ENCODE measurements at places on chromosomes 5 and 9. TPM values are rescaled to one million over a fixed set of nuclear protein-coding genes. Genes with fewer than 3 reads are reported as not detected.

DNA sequence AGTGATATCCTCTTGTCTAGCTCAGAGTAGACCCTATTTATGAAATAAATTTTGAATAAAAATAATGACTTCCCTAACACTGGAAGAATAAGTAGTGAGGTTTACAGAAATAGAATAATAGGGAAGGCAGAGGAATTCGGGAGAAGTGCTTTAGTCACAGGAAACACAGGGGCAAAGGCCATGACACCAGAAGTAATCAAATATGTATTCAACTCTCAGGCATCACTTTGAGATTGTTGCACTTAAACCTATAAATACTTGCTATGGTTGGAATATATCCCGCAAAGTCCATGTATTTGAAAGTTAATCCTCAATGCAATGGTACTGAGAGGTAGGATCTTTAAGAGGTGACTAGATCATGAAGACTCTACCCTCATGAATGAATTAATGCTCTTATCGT lies 166.8 kb downstream of the YIPF5 start:
- no peak for DNase-seq

GRCh38 chr5:16933337-16933736 lies 2.8 kb downstream of the MYO10 start:
- DNase-seq: no peak

GRCh38 chr5:134590992-134591659 lies 41.5 kb downstream of the SAR1B start:
- DNase-seq: peak; percentile 70

Gene GFPT2
- 6.1 TPM for total RNA-seq

Gene CCDC171
- 1.6 TPM for total RNA-seq

Gene F2RL2
- total RNA-seq: not detected

DNA sequence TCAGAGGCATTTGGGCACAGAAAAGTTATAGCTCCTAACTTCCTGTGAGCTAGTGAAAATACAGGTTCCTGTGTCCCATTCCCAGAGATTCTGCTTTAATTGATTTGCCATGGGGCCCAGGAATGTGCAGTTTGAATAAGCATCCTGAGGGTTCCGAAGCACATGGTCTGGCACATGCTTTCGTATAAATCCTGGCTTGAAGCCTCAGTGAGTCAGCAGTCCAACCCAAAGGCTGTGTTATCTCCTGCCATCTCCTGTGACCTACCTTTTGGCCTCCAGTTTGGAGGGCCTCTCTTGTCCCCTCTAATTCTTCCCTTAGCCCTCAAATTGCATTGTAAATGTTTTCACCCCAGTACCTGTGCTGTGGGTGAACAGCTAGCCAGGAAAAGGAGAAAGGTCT lies 183.8 kb downstream of the NR3C1 start:
- no peak for DNase-seq

- no peak for DNase-seq
Observed at GRCh38 chr9:129946246-129946995, 96.6 kb downstream of the FNBP1 start.

DNA sequence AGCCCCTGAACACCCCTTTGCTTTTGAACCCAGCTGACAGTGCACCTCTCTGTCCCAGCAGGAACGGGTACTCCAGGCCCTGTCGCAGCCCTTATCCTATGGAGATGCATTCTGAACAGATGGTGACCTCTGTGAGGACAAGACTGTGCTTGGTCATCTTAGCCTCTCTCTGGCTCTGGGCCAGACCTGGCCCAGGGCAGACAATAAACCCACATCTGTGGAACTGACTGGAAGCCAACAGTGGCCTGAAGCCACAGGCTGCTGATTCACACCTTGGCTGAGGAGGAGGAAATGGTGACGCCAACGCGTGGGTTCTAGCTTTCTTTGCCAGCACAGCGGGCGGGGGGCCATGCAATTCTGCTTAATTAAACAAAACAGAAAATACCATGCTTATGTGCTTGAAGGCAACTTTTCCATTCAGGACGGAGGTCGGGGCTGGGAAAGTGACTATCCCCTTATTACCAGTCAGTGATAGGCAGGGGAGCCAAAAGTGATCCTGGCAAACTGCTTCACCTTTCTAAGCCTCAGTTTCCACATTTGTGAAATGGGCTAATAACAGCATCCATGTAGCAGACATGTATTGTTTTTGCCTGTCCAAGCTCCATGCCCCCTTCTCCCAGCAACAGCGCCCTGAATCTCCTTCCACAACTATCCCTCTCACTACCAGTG lies 10.8 kb downstream of the SH3PXD2B start:
- peak; percentile 90 for DNase-seq

GRCh38 chr9:109122726-109123621 lies 3.2 kb upstream of the TMEM245 start:
- DNase-seq: no peak

DNA sequence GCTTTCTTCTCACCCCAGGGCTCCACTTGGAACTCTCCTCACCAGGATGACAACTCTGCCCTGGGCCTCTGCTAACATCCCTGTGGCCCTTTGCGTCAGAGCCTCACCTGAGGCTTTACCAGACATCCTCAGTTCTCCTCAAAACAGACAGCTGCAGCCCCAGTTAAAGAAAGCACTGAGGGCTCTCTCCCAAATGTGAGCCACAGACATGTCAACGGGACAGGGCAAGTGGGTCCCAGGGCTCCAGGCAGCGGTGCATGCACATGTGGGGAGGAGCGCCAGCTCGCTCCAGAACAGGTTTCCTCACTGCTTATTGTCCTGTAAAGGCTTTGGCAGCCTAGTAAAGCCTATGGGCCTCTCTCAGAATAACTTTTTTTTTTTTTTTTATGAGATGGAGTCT lies 37.3 kb downstream of the IPPK start:
- no peak for DNase-seq

- DNase-seq: no peak
Observed at GRCh38 chr5:173712609-173713175, 96.2 kb upstream of the BOD1 start.

GRCh38 chr5:51388488-51389287 lies 5.4 kb downstream of the ISL1 start:
- DNase-seq: no peak

Gene IFNA13
- total RNA-seq: not detected

Gene PTGR1
- 18.8 TPM for total RNA-seq

Gene NEURL1B
- total RNA-seq: 20.4 TPM

DNA sequence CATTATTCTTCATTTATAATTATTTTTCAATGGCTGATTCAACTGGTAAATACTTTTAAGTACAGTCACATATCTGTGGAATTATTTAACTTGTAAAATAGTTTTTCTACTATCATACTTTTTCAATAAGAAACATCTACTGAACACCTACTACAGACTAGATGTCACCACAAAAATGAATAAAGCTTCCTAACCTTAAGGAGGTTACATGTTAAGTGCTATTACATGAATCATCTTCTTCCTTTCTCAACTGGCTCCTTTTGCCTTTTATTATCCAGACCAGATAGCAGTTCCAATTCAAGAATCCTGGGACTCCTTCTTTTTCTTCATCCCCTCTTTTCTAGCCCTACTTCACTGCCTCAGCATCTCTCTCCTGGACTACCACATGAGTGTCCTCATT lies 4.7 kb downstream of the PGGT1B start:
- no peak for DNase-seq

DNA sequence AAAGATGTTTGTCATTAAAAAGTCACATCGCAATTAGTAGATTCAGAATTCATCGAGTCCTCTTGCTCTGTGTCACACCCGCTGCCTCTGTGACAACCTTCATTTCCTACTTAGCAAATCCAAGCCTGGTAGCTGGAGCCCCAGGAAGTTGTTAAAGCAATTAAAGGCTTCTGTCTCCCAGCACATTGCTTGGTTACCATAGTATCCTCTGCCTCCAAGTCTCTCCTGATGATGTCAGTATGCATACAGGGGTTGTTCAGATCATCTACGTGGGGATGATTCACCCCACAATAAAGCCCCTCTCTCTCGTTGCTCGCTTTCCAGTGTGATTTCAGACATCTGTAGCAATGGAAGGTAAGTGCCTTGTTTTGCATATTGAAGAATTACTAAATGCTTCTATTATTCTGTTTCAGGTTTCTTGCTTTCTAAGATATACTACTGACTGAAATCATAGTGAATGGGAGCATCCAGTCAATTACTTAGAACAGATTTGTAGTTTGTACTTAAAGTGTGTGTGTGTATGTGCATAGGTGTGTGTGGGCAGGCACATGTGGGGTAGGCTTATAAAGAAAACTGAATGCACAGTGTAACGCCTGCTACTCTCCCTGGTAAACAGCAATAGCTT lies 52.9 kb downstream of the PAM start:
- no peak for DNase-seq

Gene LCN9
- total RNA-seq: not detected

DNA sequence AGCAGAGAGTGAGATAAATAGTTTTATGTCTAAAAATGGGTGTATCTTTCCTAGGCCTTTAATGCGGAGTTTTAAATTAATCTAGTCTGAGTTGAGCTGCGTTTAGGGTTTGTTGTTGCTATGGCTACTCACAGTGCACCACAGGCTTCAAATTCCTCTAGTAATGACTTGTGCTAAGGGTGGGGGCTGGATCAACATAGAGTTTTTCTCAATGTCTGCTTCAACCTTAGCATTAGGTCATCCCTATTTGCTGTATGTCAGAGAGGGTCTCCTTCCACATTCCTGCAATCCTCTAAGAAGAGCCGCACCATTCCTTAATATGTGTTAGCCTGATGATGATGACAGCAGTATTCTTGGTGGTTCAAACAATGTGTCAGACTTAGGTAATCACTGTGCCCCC lies 465.6 kb upstream of the KIF2A start:
- DNase-seq: no peak

Gene LCN15
- total RNA-seq: not detected

GRCh38 chr5:10941900-10942299 lies 180.9 kb upstream of the DAP start:
- no peak for DNase-seq

Gene ZSWIM6
- 4.0 TPM for total RNA-seq

Gene AFAP1L1
- 29.7 TPM for total RNA-seq

DNA sequence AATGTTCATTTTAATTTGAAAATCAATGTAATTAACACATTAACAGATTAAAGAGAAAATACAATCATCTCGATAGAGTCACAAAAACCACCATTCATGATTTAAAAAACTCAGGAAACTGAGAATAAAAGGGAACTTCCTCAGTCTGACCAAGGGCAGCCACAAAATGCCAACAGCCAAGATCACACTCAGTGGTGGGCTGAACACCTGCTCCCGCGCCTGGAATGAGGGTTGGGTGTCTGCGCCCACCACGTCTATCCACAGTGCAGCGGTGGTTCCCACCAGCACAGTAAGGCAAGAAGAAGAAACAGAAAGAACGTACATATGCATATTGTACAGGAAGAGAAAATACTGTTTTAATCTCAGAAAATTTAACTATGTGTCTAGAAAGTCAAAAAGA lies 11.7 kb upstream of the NSMF start:
- no peak for DNase-seq

Gene SHISAL2B
- not detected for total RNA-seq

Gene DDX4
- total RNA-seq: not detected

Gene RIOK2
- total RNA-seq: 20.3 TPM

DNA sequence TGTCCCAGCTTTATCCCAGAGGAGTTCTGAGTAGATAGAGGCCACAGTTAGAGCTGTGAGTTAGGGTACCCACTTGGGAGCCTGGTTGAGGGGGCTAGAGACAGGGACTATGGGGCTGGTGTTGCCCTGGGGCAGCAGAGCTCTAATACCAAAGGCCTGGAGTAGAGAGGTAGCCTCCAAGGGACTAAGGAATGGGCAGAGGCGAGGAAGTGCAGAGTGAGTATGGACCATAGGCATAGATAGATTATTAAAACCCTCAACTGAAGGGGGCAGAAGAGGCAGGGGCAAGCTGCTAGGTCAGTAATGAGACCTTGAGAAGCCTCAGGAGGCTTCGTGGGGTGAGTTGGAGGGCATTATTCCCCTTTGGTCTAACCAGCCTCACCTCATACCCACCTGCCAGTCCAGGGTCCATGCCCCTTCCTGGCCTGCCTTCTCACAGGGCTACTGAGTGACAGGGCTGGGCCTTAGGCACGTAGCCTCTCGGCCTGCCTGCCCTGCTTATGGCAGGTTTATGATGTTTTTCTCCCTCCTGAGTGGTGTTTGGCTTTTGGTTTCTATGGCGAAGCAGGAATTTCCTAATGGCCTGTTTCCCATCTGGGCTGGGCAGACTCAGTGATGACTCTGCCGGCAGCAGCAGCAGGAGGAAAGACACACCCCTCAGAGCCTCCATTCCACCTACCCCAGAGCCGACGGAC lies 8.0 kb downstream of the PDLIM4 start:
- peak; percentile 44 for DNase-seq

GRCh38 chr9:6072453-6072852 lies 57.0 kb upstream of the RANBP6 start:
- no peak for DNase-seq

Gene SYK
- 2.1 TPM for total RNA-seq

Gene SPATA31E1
- total RNA-seq: not detected

GRCh38 chr5:141878711-141879425 lies 658 bp upstream of the PCDH1 start:
- peak; percentile 91 for DNase-seq

GRCh38 chr5:132000677-132001453 lies 10.6 kb downstream of the ACSL6 start:
- DNase-seq: no peak

Gene CYLC2
- not detected for total RNA-seq

DNA sequence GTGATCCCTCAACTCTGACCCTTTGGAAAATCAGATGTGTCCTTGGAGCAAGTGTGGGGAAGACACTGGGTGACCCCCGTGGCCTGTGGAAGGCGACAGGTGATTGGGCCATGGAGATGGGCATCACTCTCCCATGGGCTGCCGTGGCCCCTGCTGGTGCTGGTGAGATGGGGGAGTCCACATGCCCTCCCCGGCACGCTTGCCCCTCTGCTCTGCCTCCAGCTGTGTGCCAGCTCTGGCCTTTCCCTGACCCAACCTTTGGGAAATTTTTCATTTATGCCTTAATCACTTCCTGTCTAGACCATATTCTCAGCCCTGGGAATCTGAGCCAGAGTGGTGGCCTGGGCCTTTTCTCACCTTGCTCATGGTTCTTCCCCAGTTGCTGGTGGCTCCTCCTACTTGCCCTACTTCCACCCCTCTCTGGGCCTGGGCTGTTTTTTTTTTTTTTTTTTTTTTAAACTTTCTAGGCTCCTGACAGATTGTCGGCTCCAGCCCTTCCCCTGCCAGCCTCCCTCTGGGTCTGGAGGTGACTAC lies 56.6 kb downstream of the RGS3 start:
- DNase-seq: no peak

- DNase-seq: no peak
Observed at GRCh38 chr5:67037171-67037570, 159.4 kb downstream of the CD180 start.

GRCh38 chr9:108889649-108890067 lies 27.6 kb downstream of the ACTL7A start:
- no peak for DNase-seq

Gene SAXO1
- total RNA-seq: 0.08 TPM

- peak; percentile 91 for DNase-seq
Observed at GRCh38 chr9:35071814-35072460, 488 bp downstream of the VCP start.

DNA sequence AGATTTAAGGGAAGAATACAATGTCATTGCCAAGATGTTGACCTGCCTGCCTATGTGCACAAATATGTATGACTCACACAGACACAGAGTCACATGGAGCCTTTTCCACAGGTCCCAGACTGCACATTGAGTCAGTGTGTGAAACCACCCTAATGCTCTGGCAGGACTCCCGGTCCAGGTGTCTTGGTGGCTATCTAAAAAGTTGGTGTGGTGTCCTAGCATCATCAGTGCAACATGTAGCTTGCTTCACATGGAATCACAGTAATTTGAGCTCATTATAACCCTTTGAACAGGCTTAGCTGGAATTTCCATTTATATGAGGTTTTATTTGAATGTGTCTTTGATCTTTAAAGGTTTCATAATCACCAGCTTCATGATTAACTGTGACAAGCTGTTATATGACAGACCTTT lies 10.7 kb downstream of the IFNA5 start:
- DNase-seq: no peak

Gene FEM1C
- 37.0 TPM for total RNA-seq

Gene MAMDC4
- 4.7 TPM for total RNA-seq

Gene FBP1
- total RNA-seq: 1.4 TPM

Gene RMRP
- total RNA-seq: 10,280 TPM
